Colonic mucosa (tissue), 4 donors: ENCODE measurements at places on chromosomes 3 and 15. TPM values are rescaled to one million over a fixed set of nuclear protein-coding genes. Genes with fewer than 3 reads are reported as not detected.

Gene LRRC31
- 42.0 TPM for total RNA-seq

Gene ZNF660
- 0.72 TPM for total RNA-seq

Gene FANCD2
- total RNA-seq, result 6.9 TPM

Gene NPAP1
- total RNA-seq, result not detected

Gene CYP11A1
- 1.3 TPM for total RNA-seq

Gene IL17RC
- 21.2 TPM for total RNA-seq

Gene MUC4
- 203 TPM for total RNA-seq

Gene HTR3E
- 0.52 TPM for total RNA-seq

Gene NR2E3
- total RNA-seq, result 0.35 TPM

Gene GOLGA8M
- total RNA-seq, result not detected

Gene TMEM158
- total RNA-seq, result 2.3 TPM

Gene SV2B
- total RNA-seq, result 0.17 TPM

Gene SERPINI2
- total RNA-seq, result 0.40 TPM

Gene ADAMTS9
- total RNA-seq, result 14.3 TPM

Gene SI
- total RNA-seq, result 66.1 TPM

Gene PCOLCE2
- 1.9 TPM for total RNA-seq

Gene UBL7
- total RNA-seq, result 32.2 TPM

Gene TRPM1
- total RNA-seq, result not detected

Gene DNASE1L3
- 2.2 TPM for total RNA-seq

Gene FAM43A
- total RNA-seq, result 10.2 TPM

Gene INSYN1
- 0.58 TPM for total RNA-seq

Gene SPSB4
- total RNA-seq, result not detected

Gene C3orf70
- total RNA-seq, result 8.4 TPM

Gene NOX5
- 0.05 TPM for total RNA-seq

Gene CNTN3
- total RNA-seq, result 6.7 TPM

Gene POPDC2
- 1.3 TPM for total RNA-seq

Gene IL17RB
- 25.7 TPM for total RNA-seq

Gene OGG1
- total RNA-seq, result 24.9 TPM
